HEK293T (cell line): ENCODE measurements at places on chromosomes 5 and 9.

- peak; percentile 33 for DNase-seq
Measured at GRCh38 chr5:53479590-53480415, 626 bp upstream of the FST start.

DNA sequence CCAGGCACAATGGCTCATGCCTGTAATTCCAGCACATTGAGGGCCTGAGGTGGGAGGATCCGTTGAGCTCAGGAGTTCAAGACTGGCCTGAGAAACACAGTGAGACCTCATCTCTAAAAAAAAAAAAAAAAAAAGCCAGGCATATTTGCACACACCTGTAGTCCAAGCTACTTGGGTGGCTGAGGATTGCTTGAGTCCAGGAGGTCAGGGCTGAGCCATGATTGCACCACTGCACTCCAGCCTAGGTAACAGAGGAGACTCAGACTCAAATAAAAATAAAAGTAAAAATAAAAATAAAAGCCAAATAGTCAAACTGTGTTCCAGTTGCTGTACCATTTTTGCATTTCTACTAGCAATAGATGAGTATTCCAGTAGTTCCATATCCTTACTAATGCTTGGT lies 616.0 kb downstream of the KIF4B start:
- no peak for DNase-seq

- DNase-seq = no peak
Measured at GRCh38 chr9:101582553-101582952, 12.2 kb downstream of the PPP3R2 start.

GRCh38 chr5:111830333-111830732 lies 73.3 kb upstream of the NREP start:
- DNase-seq = no peak

GRCh38 chr9:96020792-96021550 lies 145.5 kb downstream of the ERCC6L2 start:
- no peak for DNase-seq

GRCh38 chr5:68296895-68297294 lies 81.3 kb downstream of the PIK3R1 start:
- DNase-seq = no peak

DNA sequence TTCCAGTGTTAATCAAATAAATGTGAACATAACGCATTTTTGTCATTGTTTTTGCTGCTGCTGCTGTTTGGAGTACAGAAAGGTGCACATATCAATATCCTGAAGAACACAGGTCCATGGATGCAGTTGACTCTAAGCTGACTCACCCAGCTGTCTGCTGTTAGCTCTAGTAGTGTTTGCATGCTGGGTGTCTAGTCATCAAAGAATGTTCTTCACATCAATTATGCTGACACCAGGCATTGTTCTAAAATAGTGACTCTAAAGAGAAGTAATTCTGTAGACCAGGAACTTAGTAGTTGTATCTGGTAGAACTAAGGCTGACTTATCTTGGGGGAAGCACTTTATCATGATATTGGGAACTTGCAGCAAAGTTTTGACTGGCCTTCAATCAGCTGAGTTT lies 55.7 kb upstream of the DPYSL3 start:
- DNase-seq = no peak

DNA sequence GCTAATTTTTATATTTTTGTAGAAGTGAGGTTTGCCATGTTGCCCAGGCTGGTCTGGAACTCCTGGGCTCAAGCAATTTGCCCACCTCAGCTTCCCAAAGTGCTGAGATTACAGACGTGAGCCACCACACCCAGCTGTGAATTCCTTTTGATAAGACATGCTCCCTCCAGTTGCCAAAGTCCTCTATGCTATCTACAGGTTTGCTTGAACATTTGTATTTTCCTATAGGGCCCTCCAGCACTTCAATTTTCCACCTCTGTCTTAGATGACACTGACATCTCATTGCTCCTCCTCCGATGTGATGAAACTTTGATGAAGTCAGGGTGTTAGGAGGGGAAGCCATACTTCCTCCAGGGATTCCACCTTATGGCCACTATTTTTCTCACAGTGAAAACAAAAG lies 25.2 kb upstream of the CTSV start:
- DNase-seq = no peak

GRCh38 chr5:131386779-131387178 lies 122.9 kb downstream of the CDC42SE2 start:
- DNase-seq = peak; percentile 23

DNA sequence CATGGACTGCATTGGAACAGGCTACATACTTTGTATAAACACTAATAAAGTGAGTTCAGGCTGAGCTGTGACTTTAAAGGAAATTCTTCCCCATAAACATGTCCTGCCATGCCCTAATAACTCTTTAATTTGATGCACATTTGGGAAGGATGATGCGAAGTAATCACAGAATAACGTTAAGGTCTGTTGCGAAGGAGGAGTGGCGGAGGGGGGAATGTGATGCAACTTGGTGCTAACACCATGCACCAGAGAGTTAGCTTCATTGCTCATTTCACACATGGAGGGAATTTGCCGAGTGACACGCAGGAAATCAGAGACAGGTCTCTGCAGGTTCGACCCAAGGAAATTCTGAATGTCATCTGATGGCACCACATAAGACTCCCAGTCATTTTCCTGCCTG lies 32.9 kb downstream of the SLIT3 start:
- no peak for DNase-seq

- no peak for DNase-seq
Measured at GRCh38 chr9:119332522-119332921, 36.7 kb downstream of the BRINP1 start.

DNA sequence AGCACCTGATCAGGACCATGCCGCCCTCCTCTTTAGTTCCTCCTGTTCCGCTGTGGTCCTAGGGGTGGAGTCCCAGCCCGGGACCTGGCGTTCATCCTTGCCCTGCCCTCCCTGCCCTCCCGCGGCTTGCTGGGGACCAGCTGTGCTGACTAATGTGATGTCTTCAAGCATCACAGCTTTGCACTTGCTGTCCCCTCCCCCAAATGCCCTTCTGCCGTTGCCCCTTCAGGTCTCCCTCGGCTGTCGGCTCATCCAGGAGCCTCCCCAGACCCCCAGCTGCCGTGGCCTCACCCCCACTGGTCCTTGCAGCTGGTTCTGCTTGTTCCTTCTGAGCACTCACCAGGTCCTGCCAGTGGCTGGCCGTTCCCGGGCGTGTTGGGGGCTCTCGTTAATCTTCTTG lies 19.9 kb downstream of the RXRA start:
- DNase-seq = no peak

GRCh38 chr9:109894473-109894872 lies 114.5 kb downstream of the PALM2AKAP2 start:
- DNase-seq = no peak

GRCh38 chr5:142239394-142240159 lies 85.2 kb downstream of the SPRY4 start:
- DNase-seq = no peak

- no peak for DNase-seq
Measured at GRCh38 chr5:68949256-68949655, 144.6 kb upstream of the SLC30A5 start.

DNA sequence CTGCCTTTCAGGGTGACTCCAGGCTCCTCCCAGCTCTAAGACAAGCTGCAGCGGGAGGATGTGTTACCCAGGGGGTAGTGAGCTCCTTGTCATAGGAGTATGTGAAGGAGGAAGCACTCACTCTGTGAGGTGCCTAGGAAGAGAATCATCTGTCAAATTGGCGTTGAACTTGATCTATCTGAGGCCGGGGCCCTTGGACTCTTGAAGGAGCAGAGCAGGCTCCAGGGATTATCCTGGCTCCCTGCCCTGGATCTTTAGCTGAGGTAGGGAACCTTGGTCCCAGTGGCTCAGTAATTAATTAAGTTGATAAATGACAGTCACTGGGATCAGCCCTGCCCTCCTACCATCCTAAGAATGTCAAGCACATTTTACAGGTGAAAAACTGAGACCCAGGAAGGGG lies 15.5 kb downstream of the ADGRD2 start:
- no peak for DNase-seq

- DNase-seq = peak; percentile 12
Measured at GRCh38 chr9:124660341-124660801, 110.7 kb downstream of the NR6A1 start.

GRCh38 chr9:77000330-77000729 lies 19.1 kb upstream of the FOXB2 start:
- no peak for DNase-seq

- DNase-seq = no peak
Measured at GRCh38 chr9:77599492-77599891, 48.6 kb downstream of the GNA14 start.

- no peak for DNase-seq
Measured at GRCh38 chr5:57950616-57951228, 468.1 kb upstream of the ACTBL2 start.

DNA sequence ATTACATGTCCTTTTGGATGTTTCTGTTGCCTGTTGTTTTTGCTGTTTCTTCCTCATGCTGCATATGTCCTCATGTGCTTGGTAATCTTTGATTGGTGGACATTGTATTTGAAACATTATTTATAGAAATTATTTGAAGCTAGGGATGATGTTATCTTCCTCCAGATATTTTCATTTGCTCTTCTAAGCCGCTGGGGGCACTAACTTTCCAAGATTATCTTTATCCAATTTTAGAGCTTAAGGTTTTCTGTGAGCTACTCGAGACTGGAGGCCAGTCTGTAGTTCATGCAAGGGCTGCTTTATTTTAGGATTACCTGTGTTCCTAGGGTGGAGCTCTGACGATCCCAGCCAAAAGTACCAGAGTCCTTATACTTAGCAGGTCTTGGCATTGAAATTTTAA lies 40.9 kb downstream of the STX17 start:
- peak; percentile 21 for DNase-seq

DNA sequence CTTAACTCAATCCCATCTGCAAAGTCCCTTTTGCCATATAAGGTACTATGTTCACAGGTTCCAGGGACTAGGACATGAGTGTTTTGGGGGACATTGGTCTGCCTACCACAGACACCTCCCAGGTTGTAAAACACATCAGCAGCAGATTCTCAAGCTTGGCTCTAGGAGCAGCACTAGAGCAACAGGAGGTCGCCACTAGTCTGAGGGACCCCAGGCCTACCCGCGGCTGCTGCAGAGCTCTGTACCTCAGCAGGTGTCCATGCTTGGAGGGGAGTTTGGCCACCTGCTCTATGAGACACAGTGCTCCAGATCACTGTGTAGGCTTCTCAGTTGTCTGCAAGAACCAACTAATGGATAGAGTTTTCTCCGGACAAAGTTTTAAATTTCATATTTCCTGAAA lies 262.2 kb upstream of the ARRDC3 start:
- DNase-seq = no peak

DNA sequence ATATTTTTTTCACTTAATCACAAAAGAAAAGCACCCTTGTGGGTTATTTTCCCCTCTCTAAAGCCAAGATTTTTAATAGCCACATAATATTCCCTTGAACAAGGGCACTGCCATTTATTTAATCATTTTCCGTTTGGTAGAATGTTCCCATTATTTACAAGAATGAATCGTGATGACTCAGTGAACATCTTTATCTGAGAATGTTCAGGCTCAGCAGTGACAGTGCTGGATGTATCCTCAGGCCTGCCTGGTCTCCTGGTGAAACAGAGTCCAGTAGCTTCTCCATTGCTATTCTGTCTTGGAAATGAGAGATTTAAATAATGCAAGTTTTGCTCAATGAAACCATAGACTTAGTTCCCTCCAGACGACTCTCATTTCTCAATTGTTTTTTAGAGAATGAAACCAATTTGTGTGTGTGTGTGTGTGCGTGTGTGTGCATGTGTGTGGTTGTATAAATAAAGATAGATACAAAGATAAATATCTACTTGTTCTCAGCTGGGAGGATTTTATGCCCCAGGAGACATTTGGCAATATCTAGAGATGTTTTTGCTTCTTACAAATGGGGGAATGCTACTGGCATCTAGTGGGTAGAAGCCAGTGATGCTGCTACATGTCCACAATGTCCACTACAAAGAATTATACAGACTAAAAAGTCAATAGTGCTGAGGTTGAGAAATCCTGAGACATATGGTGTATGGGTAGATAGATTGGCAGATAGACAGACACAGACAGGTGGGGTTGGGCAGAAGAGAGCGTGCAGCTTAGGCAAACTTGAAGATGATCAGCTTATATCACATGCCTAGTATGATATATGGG lies 55.0 kb downstream of the PAPPA start:
- no peak for DNase-seq

DNA sequence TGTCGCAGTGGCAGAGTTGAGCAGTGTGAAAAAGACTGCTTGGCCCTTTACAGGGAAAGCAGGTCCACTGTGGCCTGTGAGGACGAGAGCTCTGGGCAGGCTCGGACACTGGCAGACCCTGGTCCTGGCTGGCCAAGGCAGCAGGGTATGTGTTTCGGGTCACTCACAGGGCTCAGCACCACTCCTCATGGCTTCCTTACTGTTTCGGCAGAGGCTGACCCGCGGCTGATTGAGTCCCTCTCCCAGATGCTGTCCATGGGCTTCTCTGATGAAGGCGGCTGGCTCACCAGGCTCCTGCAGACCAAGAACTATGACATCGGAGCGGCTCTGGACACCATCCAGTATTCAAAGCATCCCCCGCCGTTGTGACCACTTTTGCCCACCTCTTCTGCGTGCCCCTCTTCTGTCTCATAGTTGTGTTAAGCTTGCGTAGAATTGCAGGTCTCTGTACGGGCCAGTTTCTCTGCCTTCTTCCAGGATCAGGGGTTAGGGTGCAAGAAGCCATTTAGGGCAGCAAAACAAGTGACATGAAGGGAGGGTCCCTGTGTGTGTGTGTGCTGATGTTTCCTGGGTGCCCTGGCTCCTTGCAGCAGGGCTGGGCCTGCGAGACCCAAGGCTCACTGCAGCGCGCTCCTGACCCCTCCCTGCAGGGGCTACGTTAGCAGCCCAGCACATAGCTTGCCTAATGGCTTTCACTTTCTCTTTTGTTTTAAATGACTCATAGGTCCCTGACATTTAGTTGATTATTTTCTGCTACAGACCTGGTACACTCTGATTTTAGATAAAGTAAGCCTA lies 15.7 kb downstream of the SQSTM1 start:
- DNase-seq = no peak

DNA sequence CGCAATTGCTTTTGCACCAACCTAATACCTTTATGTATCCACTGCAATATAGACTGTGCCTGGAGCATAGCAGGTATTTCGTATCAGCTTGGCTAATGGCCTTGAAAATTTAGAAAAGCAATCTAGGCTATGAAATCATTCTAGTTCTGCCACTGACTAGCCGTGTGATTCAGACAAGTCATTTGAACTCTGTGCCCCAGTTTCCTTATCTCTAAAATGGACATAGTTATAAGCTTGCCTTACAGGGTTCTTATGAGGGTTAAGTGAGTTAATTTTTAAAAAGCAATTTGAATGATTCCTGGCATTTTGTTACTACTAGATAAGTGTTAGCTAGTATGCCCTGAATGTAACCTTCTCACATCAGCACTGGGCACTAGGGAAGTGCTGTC lies 80.5 kb upstream of the PUM3 start:
- DNase-seq = no peak

DNA sequence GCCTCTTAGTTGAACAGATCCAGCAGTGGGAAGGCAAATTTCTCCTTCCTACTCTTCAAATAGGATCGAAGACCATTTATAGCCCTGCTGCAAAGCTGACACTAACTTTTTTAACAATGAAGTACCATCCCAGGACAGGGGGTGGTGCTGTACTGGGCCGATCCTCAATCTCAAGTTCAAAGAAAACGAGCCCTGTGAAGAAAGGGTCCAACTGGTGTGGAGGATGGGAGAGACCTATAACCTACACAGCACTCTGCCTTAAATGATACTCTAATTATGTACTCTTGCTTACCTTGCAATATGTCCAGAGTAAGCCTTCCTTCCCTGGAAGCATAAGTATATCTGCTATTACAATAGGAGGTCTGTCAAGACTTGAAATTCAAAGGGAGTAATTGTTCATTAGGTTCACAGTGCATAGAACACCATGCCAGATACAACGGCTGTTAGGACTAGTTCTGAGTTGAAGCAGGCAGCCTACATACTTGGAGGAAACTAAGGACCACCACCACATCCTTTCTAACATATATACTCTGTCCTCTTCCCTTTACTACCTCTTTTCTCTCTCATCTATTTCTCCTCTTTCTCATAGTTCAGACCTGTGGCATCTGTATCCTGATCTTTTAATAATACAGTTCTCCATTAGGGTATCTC lies 6.2 kb downstream of the ETF1 start:
- peak; percentile 38 for DNase-seq
